Urinary bladder (tissue), 4 donors: ENCODE measurements at places on chromosomes 1 and 21. TPM values are rescaled to one million over a fixed set of nuclear protein-coding genes. Genes with fewer than 3 reads are reported as not detected.
A peak's percentile ranks its signal among the peaks of the same experiment; 100 is the strongest.

Gene ADAMTS1
- total RNA-seq = 96.6 TPM

- no peak for DNase-seq
Observed at GRCh38 chr1:80759354-80759753, 1041.4 kb upstream of the ADGRL2 start.

Gene TINAGL1
- total RNA-seq = 94.1 TPM

DNA sequence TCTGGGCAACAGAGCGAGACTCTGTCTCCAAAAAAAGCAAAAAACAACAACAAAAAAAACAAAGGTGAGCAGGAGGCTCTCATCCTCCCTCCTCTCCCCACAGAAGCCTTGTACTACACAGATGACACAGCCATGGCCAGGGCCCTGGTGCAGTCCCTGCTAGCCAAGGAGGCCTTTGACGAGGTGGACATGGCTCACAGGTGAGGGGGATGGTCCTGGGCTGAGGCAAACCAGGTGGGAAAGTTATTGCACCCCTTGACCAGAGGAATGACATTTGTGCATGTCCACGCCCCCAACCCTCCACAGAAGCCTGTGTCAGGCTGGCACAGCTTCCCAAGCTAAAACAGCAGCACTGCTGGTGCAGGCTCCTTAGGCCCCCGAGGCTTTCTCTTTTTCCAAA lies 2.4 kb downstream of the ADPRS start:
- no peak for DNase-seq

Gene ATP1A4
- 8.3 TPM for total RNA-seq

GRCh38 chr1:22416555-22417454 lies 34.8 kb upstream of the ZBTB40 start:
- no peak for DNase-seq

DNA sequence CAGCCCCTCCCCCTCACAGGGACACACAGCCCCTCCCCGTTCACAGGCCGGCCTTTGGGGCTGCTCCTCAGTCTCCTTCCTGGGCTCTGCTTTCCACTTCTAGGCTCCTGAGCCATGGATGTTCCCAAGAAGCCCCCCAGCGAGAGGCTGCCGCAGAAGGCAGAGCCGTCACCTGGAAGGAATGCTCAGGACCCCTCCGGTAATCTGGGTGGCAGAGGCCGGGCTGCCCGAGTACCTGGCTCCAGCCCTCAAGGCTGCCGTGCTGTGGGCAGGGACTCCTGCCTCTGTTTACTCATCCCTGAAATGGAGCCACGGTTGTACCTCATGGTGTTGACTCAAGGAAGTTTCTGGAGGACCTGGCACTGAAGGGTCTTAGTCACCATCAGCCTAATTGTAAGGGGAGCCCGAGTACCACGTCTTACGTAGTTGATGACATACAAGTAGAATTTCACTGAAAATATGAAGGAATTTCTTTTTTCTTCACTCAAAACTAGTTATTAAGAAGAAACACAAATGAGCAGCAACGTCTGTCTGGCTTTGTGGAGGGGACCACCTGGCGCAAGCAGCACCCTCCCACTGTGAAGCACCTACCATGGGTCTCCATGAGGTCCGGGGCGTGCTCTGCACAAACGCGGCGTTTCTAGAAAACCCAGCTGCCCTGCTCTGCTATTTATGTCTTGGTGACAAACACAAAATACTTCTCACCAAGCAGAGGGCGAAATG lies 33.7 kb downstream of the PRDM15 start:
- DNase-seq = no peak

Gene F3
- 9.7 TPM for total RNA-seq

DNA sequence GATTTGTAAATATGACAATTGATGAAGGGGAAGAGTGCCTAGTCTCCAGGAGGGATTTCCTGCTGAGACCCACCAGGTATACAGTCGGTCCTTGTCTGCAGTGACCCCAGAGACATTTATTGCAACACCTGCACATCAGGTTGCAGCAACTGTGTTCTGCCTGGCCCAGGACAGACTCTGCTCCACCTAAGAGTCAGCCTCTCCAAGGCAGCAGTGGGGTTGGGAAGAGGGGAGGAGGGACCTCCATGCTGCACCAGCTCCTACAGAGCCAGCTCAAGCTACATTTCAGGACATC lies 120.4 kb upstream of the IRF2BP2 start:
- no peak for DNase-seq

Gene CDC20
- 12.3 TPM for total RNA-seq

DNA sequence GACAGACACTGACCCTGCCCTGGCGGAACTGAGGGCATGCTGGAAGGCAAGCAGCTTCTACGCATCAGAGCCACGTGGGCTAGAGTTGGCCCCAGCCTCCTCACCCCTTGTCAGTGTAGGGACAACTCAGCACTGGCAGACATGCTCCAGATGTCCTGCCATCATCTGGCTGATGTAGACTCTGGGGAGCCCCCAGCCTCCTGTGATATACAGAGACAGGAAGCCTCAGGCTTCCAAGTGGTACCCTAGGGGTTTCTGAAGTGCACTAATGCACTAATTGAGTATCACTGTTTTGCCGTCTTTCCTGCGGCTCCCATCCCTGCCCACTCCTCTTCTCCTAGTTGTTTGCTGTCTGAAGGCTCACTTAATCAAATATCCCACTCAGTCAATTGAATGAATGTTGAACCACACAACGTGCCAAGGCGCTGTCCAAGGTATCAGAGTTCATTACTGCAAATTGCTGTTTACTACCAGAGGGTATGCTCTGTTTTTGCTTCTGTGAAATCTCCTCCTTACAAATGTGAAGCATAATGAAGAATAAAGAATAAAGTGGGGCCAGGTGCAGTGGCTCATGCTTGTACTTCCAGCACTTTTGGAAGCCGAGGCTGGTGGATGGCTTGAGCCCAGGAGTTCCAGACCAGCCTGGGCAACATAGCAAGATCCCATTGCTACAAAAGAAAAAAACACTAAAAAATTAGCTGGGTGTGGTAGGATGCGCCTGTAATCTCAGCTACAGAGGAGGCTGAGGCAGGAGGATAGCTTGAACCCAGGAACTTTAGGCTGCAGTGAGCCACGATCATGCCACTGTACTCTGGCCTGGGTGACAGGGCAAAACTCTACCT lies 76.4 kb upstream of the ZBTB18 start:
- peak; percentile 18 for DNase-seq

Gene HES3
- not detected for total RNA-seq

DNA sequence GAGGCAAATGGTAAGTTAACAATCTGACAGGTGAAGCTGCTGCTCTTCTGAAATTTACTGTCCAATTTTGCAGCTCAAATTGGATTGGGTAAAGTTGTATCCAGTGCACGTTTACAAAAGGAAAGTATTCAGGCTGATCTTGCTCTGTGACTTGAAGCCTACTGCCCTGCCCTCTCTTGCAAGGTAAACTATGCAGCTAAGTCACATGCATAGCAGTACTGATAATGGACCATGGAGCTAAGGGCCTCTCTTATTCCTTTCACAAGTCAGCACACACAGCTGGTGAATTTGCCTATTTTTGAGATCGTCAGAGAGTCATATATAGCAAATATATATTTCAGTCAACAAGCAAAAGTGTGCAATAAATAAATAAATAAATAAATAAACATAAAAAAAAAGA lies 23.2 kb downstream of the XCL1 start:
- no peak for DNase-seq

Gene NBL1
- 59.3 TPM for total RNA-seq

DNA sequence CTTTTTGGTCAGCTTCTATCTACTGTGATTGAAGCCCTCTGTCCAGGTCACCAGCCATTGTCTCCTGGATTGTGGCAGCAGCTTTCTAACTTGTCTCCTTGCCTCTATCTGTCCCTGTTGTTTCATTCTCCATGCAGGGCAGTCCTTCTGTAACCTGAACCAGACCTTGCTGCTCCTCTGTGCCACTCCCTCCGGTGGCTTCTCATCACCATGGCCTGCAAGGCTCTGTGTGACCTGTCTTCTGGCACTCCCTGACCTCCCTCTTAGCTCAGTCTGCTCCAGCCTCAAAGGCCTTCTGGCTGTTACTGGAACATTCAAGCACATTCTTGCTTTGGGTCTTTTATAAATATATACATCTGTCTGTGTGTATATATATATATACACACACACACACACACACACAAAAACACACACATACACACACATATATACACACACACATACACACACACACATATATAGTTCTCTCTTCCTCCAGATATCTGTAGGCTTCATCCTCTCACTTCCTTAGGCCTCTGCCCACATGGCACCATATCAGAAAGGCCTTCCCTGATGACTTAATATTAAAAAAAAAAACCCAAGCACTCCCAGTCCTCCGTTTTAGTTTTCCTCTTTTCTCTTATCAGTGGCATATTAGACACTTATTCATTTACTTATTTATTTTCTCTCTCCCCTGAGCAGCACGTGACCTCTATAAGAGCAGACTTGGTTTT lies 21.2 kb upstream of the JUN start:
- DNase-seq = no peak

Gene RAB29
- total RNA-seq = 5.1 TPM

Gene SELL
- total RNA-seq = 5.1 TPM

GRCh38 chr21:40186045-40186444 lies 318.8 kb downstream of the PCP4 start:
- DNase-seq = peak; percentile 25

- no peak for DNase-seq
Observed at GRCh38 chr1:208150833-208151458, 93.2 kb downstream of the PLXNA2 start.

DNA sequence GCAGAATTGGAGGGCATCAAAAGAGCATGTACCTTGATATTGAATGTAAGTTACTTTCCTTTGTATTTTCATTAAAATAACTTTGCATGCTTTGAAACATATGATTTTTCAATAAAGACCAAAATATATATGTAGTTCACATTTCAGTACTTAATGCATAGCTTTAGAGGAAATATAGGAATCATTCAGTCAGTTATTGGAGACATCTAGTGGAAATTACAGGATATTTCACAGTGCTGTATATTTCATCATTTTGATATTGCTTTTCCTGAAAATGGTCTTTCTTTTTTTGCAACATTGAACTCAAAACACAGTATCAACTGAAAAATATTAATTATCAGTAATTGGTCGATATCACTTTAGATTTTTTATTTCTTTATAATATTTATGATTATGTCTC lies 375.8 kb downstream of the NCAM2 start:
- no peak for DNase-seq

Gene HSPA6
- 1.2 TPM for total RNA-seq

DNA sequence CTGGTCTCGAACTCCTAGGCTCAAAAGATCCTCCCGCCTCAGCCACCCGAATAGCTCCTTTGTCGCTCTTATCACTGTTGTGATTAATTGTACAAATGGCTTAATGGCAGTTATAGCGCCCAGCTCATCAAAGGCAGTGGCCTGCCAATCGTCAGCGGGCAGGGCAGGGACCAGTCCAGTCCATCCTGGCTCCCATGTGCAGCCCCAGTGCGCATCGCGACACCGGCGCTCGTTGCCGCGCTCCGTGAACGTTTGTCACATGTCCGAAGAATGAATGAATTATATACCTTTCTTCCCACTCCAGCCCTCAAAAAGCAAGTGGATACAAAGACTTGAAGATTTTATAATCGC lies 18.4 kb downstream of the MTX1 start:
- no peak for DNase-seq

DNA sequence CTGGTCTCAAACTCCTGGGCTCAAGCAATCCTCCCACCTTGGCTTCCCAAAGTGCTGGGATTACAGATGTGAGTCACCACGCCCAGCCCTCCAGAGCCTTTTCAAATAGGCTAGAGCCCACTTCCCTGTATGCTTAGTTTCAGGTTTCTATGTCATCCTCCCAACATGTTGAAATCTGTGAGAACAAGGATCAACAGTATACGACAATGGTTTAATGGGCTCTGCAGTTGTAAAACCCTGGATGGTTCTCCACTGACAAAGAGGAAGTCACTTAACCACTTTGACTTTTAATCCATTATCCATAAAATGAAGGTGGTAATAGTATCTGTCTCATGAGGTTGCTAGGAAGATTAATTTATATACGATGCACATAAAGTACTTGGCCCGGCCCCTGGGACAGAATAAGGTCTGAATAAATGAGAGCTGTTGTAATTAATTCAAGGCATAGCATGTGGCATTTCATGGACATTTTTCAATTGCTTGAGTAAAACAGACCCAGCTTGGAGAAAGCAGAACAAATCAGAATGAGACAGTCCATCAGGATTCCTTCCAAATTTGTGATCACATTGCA lies 113.9 kb upstream of the ZNF648 start:
- peak; percentile 51 for DNase-seq

Gene OR2T35
- not detected for total RNA-seq

Gene ANGPTL3
- total RNA-seq = not detected
